NCI-H187 (cell line): ENCODE measurements at places on chromosomes 2 and 18.

- DNase-seq = no peak
Observed at GRCh38 chr18:53715243-53715853, 509.1 kb downstream of the MBD2 start.

- no peak for DNase-seq
Observed at GRCh38 chr2:190512539-190513095, 21.9 kb downstream of the NEMP2 start.

DNA sequence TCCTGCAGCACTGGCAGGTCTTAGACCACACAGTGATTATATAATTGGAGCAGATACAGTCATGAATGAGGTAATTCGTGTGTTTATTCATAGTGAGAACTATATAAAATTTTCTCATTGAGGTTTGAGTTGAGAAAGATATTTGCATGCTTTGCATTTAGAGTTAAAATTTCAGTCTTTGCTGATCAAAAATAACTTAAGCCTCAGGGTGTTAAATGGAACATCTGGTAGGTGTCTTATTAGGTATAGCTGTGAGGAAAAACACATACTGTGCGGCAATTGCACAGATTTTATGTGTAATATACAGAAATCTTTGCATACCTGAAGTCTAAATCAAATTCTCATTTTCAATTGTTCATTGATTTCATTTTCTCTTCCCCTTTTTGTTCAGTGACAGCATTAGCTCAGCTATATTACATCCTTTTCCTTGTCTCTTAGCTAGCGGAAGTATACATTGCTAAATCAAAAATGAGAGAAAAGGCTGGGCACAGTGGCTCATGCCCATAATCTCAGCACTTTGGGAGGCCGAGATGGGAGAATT, 21.2 kb downstream of the GORASP2 start:
- DNase-seq = no peak

- no peak for DNase-seq
Observed at GRCh38 chr18:12911929-12912703, 28.1 kb upstream of the PTPN2 start.

DNA sequence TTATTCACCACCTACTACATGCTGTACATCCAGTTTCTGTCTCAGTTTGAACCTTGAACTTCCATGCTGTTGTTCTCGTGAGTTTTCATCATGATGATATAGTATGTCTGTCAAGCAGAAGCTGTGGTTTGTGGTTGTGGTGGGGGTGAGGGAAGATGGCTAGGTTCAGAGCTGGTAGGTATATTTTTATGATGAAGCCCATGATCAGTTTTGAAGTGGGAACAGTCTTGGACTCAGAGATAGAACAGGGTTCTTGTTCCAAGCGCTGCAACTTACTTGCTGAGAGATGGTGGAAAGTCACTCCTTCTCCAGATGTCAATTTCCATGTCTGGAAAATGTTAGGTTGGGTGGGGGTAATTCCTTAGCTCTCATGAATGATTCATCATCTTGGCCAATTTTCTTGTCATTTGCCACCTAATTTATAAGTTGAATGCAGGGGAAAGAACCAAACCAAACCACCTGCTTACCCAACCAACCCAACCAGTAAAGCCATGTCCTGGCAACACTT, 21.6 kb downstream of the PMAIP1 start:
- no peak for DNase-seq

GRCh38 chr2:136404176-136404575, 286.2 kb upstream of the CXCR4 start:
- no peak for DNase-seq

- no peak for DNase-seq
Observed at GRCh38 chr2:239911641-239912071, 113.5 kb downstream of the NDUFA10 start.

DNA sequence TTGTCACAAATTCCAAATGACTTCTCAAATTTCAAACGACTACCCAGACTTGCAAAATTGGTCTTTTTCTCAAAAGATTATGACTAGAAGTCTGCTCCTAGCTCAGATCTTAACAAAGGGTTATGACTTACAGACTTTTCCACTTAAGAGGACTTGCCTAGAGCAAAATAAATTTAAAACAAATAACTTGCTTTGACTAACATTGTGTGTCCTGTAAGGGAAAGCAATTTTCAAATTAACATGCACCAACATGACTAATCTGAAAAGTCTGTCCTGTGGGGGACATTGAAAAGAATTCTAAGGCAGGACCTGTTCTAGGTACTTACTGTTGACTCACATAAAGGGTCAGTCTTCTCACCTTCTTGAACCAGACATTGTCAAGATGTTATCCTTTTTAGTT, 53.5 kb upstream of the TMEM200C start:
- no peak for DNase-seq

GRCh38 chr18:25974630-25975077, 115.8 kb downstream of the SS18 start:
- DNase-seq = no peak

- no peak for DNase-seq
Observed at GRCh38 chr2:43057742-43058725, 168.4 kb downstream of the ZFP36L2 start.

- no peak for DNase-seq
Observed at GRCh38 chr2:74052732-74053710, 68.3 kb downstream of the TET3 start.

GRCh38 chr2:170679607-170680079, 35.5 kb upstream of the SP5 start:
- DNase-seq = no peak

- DNase-seq = no peak
Observed at GRCh38 chr18:2337552-2338141, 233.7 kb downstream of the METTL4 start.

- no peak for DNase-seq
Observed at GRCh38 chr2:67625178-67625577, 228.0 kb downstream of the ETAA1 start.

DNA sequence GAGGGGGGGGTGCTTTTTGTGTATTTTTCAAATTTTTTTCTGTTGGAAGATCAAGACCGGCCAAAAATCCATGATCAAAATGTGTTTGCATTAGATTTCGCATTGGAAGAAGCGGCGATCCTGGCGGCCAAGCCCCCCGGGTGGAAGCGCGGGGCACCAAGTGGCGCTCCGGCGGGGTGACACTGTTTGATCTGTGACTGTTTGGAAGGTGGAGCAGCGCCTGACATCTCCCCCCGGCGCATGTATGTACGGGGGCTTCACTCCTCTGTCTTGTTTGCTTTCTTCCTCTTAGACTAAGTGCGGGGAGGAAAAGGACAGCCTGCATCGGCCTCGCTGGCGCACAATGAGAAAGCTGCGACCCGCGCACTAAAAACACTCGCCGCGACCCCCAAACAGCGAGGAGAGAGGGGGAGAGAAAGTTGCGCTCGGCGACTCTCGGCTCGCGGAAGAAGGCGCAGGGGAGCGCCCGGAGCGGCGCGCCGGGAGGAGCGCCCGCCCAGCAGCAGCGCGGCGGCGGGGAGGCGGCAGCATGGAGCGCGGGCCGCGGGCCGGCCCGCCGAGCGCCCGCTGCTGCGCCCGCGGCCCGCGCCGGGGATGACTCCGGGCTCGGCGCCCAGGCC, 515 bp downstream of the TSHZ1 start:
- DNase-seq = no peak

- DNase-seq = no peak
Observed at GRCh38 chr2:101753720-101754490, 56.4 kb downstream of the MAP4K4 start.

GRCh38 chr2:16288371-16289112, 348.2 kb downstream of the MYCN start:
- DNase-seq = no peak

- no peak for DNase-seq
Observed at GRCh38 chr2:68418855-68419254, 48.2 kb downstream of the FBXO48 start.

GRCh38 chr18:23591011-23591410, 4.7 kb upstream of the NPC1 start:
- no peak for DNase-seq

DNA sequence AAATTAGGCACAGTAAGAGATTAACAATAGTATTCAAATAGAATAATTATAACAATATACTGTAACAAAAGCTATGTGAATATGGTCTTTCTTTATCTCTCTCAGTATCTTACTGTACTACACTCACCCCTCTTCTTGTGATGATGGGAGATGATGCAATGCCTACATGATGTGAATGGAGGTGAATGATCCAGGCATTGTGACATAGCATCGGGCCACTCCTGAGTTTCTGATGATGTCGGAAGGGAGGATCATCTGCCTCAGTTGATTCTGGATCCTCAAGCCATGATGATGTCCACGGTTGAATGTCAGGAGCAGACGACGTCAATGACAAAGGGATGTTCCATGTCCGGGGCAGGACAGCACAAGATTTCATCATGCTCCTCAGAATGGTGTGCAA, 268.3 kb upstream of the MGAT5 start:
- DNase-seq = no peak

DNA sequence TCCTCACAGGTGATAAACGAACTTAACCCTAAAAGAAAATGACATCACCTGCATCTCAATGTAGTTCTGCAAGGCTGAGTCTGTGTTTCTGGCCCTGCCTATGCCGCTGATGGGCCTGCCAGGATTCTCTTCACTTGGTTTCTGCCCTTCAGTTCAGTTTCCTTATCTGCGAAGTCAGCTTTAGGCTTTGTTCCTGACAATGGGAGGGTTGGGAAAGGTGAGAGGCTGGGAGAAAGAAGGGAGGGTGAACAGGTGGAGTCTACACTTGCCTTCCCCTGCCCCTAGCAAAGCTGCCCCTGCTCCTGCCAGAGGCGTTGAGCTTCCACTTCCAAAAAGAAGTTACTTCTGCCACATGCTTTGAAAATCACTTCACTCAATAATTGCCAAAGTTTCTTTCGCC, 124.0 kb upstream of the APCDD1 start:
- DNase-seq = no peak

- no peak for DNase-seq
Observed at GRCh38 chr2:112092286-112093041, 37.4 kb downstream of the TMEM87B start.

DNA sequence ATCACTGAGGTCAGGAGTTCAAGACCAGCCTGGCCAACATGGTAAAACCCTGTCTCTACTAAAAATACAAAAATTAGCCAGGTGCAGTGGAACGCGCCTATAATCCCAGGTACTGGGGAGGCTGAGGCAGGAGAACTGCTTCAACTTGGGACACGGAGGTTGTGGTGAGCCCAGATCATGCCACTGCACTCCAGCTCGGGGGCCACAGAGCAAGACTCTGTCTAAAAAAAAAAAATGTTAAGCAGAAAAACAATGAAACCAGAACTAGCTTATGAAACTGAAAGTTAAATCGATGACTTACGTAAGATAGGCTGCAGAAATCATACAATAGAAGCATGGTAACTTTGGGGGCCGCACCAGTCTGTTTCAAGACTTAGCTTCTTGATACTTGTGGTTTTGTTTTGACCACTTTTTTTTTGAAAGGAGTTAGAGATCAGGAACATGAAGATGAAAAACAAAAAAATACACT, 6.2 kb upstream of the GPR155 start:
- no peak for DNase-seq

DNA sequence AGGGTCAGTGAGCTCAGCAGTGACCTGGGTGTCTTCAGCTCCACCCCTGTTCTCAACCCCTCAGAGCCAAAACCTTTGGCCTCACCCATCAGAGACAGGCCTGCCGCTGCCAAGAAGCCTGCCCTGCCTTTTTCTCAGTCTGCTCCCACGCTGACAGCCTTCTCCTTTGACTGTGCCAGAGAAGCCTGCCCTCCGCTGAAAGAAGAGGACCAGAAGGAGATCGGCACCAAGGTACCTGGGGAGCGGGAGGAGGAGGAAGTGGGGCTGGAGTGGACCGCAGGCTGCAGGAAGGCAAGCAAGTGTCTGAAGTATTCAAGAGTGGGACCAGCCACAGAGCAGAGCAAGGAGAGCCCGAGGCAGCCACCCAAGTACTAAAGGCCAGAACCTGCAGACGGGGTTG, 33.2 kb downstream of the TOGARAM2 start:
- DNase-seq = no peak

GRCh38 chr2:216694082-216694825, 1.1 kb downstream of the IGFBP5 start:
- peak; percentile 22 for DNase-seq

- no peak for DNase-seq
Observed at GRCh38 chr2:190210471-190210870, 109.2 kb downstream of the HIBCH start.

DNA sequence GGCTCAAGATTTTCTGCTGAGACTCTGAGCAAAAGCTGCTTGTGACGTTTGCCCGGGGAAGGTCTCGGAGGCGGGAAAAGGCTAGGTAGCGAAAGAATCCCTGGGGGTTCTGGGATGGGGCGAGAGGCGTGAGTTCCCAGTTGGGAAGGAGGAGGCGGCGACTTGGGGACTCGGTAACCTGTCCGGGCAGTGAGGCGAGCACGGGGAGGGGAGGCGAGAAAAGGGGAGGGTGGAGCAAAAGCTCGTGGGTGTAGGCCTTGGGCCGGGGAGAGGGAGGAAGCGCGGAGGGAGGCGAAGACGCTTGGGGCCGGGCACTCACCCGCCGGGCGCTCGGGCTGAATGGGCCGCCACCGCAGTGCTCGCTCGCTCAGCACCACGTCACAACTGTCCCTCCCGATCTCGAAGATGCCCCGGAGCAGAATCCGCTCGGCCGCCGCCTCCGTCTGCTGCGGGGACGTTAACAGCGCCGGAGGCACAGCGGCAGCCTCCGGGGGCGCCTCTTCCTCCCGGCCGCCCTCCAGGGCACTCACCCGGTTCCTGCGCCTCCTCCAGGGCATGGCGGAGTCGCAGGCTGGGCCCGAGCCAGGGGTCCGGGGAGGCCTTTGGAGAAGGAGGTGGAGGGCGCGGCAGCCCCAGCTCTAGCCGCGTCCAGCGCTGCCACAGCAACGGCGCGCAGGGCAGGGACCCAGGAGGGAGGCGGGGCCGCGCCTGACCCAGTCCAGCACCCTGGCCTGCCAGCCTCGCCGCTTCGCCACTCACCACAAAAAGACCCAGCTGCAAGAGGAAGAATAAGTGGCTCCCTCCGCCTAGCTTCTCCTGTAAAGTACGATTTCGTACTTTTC, at the start of gene CERKL:
Gene CERKL, minus strand, starts transcription at position 656 of the 842 bp plus-strand sequence. Its CDS starts 99 bp downstream, at position 557.
- no peak for DNase-seq

GRCh38 chr2:28390746-28391563, 1.7 kb upstream of the FOSL2 start:
- DNase-seq = no peak

DNA sequence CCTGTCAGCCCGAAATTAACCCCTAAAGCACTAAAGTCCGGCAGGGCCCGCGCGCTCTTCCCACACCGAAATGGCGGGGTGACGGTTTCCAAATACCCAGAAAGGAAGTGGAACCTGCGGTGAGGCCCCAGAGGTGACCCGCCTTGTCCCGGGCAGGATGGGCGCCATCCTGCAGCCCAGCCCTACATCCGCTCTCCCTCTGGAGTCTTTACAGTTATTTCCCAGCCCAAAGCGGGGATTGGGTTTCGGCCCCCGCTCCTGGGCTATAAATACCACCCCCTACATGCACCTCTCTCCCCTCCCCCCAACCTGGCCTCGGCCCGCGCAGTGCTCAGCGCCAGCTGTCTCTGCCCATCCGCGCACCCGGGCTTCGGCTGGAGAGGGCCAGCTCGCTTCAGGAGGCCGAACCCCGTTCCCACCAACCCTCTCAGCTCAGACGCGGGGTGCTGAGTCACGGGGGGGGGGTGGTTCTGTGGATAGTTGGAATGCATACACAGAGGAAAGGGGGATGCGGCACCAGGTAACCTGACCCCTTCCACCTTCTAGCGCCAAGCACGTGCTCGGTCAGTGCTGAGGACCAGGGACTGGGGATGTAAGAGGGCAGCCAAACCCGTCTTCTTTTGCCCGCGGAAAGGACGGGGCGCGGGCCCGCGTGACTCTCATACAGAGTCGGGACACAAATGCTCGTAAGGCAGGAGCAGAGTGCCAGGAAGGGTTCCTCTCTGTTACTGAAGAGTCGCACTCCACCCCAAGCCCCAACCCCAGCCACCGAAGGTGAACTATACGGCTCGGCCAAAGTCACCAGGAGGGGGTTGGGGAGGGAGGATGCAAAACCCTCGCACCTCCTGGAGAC, at the start of gene TUBA4B:
Gene TUBA4B, plus strand, starts transcription at position 344 of the 853 bp plus-strand sequence. Its CDS starts 165 bp downstream, at position 509.
- DNase-seq = no peak

GRCh38 chr2:191465766-191466420, 212.0 kb upstream of the NABP1 start:
- DNase-seq = no peak
